Stimulated activated CD4-positive, alpha-beta T cell treated with anti-CD3 and anti-CD28 coated beads, Interleukin-12 subunit alpha, Interleukin-12 subunit beta, amount 100 ng/mL, for 4 hours (primary cell): ENCODE measurements at places on chromosomes 4 and X.
A peak's percentile ranks its signal among the peaks of the same experiment; 100 is the strongest.

DNA sequence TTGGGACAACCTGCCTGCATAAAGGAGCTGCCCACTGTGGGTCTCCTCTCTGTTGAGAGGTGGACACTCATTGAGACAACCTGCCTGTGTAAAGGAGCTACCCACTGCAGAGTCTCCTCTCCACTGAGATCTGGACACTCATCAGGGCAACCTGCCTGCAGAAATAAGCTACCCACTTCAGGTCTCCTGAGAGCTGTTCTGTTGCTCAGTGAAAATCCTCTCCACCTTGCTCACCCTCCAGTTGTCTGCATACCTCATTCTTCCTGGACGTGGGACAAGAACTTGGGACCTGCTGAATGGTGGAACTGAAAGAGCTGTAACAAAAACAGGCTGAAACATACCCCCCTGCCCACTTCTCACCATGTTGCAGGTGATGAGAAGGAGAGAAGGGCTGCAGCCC is 59.9 kb upstream of the CDKN2AIP start:
- no peak for DNase-seq

DNA sequence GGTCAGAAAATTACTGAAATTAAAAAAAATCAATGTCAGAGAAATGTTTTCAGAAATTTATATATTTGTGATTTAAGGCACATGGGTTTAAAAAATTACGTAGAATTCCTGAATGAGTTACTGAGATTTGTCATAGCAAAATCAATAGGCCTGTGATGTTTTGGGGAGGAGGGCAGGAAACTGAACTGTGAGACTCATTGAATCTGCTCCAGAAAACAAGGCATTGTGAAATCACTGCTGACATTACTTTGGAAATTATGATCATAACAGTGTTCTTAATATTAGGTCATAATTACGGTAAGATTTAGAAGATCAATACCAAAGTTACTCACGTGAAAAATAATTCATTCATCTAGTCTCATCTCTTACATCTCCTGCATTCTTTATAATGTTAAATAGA is 5.3 kb downstream of the FGF5 start:
- DNase-seq: no peak

DNA sequence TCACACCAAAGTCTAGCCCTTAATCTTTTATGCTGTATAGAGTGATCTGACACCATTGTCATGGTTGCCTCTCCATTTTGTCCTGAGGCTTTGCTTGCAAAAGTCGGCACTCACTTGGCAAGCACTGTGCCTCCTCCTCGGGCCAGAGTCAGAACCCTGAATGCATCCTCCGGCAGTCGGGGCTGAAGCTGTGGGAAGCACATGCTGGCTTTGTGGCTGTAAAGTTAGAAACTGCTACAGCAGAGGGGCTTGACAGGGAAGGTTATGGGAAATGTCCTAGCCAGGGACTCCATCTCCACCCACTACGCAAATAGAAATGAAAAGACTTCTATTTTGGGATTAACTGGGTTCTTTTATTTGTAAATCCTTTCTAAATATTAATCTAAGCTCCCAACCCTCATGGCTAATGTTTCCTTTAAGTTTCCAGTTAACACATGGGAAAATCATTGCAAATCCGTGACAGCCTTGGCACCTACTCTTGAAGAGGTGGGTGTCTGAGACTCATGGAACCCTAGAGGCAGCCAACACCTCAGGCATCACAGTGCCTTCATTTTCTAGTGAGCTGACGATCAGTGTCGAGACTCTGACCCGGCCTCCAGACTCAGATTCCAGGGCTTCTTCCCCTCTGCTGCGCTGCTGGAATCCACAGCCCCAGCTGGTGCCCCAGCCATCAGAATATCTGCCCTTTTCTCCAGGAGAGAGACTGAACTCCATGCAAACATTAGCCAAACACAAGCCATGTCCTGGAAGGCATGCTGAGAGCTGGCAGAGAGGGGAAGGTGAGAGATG is 7.9 kb upstream of the CLDN24 start:
- no peak for DNase-seq

DNA sequence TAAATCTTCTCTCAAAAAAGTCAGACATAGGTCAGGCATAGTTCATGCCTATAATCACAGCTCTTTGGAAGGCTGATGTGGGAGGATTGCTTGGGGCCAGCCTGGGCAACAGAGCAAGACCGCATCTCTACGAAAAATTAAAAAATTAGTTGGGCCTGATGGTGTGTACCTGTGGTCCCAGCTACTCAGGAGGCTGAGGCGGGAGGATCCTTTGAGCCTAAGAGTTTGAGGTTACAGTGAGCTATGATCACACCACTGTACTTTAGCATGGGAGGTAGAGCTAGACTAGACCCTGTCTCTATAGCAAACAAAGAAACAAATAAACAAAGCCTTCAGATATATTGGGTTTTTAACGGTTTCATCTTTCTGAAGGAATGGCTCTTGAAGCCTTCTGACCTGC is 62.2 kb downstream of the DIPK2B start:
- no peak for DNase-seq

DNA sequence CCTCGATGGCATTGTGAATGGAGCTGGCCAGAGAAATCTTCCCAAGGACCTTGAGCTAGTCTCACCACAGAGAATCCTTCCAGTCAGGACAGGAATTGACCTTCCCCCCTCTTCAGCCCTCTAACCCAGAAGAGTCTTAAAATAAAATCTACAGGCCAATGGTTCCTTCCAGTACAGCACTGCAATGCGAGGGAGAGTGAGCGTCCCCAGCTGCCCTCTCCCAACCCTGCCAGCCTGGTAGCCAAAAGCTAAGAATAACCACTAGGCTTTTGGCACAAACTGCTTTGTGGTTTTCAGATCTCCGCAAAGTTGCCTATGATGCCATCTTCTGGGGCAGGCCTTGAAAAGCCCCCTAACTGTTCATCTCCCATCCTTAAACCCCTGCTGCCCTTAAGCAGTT is 175.1 kb downstream of the AR start:
- DNase-seq: no peak

DNA sequence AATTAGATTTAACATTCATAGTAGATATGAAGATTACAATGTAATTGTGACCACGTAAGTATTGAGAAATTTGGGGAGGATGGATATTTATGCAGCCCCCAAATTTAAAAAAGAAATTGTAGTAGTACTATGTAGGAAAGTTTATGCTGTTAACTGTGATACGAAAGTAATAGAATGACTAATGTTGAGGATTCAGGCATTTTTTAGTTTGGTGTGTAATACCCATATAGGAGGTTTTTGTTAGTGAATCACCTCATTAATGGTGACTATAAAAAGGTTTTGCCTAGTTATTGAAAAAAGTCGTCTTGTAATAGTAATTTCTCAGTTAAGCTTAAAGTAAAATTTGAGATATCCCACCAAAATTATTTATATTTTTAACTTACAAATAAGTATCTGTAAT is 67.2 kb downstream of the SMARCAD1 start:
- DNase-seq: no peak

GRCh38 chr4:78557841-78558240 is 6.3 kb downstream of the ANXA3 start:
- DNase-seq: no peak

DNA sequence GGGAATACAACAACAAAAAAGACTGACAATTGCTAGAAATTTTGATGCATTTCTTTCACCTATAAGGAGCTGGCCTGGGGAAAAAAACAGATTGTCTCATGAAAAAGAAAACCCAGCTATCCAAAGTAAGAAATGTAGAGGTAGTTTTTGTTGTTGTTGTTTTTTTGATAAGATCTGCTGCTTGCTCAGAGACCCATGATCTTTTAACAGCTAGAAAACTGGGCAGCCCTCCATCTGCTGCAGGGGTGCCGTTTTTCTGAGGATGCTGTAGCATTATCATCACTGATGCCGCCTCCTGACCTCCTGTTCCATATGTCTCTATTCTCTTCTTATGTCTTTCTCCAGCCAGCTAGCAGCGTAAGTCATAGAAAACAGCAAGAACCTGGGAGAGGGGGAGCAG is 98.3 kb downstream of the BMPR1B start:
- no peak for DNase-seq

DNA sequence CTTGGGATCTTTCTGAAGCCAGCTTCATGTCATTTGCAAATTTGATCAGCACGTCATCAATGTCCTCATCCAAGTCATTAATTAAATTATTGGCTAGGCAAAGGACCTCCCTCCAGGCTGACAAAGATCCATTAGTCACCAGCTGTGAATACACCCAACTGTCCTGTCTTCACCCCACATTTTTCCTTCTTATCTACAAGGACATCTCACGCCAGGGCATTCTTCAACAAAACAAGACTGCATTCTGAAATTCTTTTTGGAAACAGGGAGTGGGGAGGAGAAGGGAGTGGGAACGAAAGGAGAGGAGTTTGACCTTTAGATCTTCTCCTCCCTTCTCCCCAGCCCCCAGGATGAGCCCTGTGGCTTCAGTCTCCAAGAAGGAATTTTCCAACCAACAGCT is 32.7 kb downstream of the NLGN3 start:
- no peak for DNase-seq

DNA sequence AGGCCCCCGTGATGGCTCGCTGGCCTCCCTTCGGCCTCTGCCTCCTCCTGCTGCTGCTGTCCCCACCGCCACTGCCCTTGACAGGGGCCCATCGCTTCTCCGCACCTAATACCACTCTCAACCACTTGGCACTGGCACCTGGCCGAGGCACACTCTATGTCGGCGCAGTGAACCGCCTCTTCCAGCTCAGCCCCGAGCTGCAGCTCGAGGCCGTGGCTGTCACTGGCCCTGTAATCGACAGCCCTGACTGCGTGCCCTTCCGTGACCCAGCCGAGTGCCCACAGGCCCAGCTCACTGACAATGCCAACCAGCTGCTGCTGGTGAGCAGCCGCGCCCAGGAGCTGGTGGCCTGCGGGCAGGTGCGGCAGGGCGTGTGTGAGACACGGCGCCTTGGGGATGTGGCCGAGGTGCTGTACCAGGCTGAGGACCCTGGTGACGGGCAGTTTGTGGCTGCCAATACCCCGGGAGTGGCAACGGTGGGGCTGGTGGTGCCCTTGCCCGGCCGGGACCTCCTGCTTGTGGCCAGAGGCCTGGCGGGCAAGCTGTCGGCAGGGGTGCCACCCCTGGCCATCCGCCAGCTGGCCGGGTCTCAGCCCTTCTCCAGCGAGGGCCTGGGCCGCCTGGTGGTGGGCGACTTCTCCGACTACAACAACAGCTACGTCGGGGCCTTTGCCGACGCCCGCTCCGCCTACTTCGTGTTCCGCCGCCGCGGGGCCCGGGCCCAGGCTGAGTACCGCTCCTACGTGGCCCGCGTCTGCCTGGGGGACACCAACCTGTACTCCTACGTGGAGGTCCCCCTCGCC is 3.0 kb downstream of the PLXNB3 start:
- no peak for DNase-seq

DNA sequence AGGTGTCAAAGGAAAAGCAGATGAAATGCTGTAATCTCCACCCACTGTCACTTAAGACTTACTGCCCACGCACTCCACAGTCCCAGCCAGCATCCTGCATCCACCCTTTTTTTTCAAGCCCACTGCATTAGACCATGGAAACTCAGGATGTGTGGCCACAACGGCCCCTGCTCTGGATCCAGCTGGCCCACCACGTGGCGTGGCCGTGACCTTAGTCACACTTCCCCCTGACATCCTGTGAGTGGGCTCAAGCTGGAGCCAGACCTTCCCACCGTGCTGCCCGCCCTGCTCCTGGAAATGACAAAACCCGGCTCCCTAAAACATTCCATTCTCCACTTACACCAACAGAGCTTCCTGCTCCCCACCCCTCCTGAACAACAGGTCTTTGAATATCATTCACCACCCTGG is 588.3 kb upstream of the DIPK2B start:
- DNase-seq: no peak

DNA sequence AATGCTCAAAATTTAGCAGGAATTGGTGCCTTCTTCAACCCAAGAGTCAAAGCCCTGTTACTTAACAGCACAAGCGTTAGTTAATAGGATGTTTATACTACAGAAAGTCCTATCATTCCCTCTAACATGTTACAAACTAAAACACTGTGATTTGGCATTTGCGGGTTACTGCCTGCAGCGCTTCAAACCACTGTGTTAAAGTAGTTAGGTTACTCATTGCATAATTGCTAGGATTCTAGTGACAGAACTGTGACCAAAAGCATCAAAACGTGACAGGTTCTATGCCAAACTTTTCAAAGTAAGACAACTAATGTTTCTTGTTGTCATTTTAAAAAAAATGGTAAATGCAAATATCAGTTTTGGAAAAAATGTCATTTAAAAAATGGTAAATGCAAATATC is 442.8 kb upstream of the ZFP42 start:
- DNase-seq: no peak

DNA sequence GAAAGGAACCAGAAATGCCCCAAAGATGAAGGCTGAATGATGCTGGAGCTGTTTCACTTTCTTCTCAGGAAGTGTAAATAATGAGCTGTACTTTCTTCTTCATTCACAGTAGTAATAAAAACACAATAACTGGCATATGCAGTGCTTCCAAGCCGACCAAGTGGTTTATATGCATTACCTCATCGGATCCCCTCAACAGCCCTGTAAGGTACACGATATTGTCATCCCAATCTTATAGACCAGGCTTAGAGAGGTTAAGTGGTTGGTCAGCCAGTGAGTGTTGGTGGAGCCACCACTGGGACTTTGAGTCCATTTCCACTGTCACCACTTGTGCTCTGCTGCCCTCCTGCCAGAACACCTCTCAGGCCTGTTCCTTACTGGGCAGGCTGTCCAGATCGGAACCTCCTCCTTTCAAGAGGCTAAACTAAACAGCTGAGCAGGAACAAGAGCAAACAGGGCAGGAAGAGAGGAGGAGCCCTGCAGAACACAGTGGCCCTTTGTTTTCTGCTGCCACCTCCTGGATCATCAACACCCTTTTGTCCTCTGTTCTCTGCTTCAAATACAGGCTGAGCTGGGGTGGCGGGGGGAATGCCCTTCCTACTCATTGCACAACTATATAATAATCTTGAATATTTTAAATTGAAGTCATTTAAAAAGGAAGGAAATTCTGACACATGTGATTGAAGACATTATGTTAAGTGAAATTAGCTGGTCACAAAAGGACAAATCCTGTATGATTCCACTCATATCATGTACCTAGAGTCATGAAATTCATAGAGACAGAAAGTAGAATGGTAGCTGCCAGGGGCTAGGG is 112.5 kb upstream of the ATP6AP2 start:
- peak; percentile 10 for DNase-seq

DNA sequence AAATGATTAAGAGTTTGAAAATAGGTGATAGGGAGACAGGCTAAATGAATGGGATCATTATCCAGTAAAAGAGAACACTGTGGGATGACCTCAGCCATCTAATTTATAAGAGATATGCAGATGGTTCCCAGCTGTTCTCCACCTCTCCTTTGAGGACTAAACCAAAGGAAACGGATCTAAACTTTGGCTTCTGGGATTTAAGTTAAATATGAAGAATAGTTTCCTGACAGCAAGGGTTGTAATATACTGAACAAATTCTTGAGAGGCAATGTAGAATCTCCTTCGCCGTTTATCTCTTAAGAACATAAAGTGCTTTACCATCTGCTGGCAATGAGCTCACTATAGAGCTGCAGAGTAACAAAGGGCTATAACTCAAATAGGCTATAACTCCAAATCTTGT is 35.4 kb upstream of the HPGDS start:
- DNase-seq: no peak

DNA sequence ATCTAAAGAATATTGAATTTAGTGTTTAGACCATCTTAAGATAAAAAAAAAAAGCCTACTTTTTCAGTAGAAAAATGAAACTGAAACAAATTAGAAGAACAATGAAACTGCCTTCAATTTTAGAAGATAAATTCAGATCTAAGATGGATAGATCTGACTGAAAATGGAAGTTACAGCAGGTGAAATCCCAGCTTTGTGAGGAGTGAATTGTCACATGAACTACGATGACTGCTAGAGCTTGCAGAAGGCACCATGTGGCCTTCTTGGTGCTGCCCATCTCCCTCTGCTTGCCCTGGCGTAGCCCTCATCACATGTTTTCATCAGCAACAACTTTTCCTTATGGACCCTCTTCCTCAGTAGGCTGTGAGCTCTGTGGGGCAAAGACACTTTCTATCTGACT is 51.4 kb upstream of the EMCN start:
- no peak for DNase-seq
